Ascending aorta (tissue), 2 donors: ENCODE measurements at places on chromosomes 12 and 14. TPM values are rescaled to one million over a fixed set of nuclear protein-coding genes. Genes with fewer than 3 reads are reported as not detected.

CCDC88C gene
- total RNA-seq: 9.2 TPM

GPR135 gene
- 4.7 TPM for total RNA-seq

FOXG1 gene
- not detected for total RNA-seq

LLPH gene
- total RNA-seq: 0.21 TPM

RDH12 gene
- not detected for total RNA-seq

IFNG gene
- not detected for total RNA-seq

RD3L gene
- total RNA-seq: not detected

NID2 gene
- total RNA-seq: 12.2 TPM

GRCh38 chr12:26539131-26539530 is 293.9 kb downstream of the ITPR2 start:
- H3K4me1 ChIP-seq: no peaks in the 10 kb centered on the region
- H3K36me3 ChIP-seq: no peaks in the 10 kb centered on the region
- H3K27ac ChIP-seq: no peak overlapping the region
- DNase-seq: no peak

DNA sequence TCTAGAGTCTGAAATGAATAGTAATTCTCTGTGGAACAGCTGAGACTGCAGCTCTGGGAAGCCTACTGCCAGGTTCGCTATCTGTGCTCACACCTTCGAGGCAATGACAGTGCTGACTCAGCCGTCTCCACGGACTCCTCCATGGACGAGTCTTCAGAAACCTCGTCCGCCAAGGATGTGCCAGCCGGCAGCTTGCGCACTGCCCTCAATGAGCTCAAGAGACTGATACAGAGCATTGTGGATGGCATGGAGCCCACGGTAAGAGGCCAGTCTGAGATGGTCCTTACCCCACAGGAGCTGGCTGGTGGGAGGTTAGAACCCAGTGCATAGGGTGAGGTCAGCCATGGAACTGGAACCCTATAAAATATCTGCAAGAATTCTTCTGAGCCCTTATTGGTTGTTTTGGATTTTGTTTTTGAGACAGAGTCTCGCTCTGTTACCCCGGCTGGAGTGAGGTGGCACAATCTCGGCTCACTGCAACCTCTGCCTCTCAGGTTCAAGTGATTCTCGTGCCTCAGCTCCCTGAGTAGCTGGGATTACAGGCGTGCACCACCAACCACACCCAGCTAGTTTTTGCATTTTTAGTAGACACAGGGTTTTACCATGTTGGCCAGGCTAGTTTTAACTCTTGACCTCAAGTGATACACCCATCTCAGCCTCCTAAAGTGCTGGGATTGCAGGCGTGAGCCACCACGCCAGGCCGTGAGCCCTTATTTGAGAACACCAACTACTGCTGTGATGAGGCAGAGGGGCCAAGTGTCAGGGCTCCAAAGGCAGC is 43.9 kb downstream of the RAB35 start:
- no peaks in the 10 kb centered on the region for H3K36me3 ChIP-seq
- no peak overlapping the region for H3K4me3 ChIP-seq
- no peaks in the 10 kb centered on the region for H3K4me1 ChIP-seq
- H3K27ac ChIP-seq: no peak overlapping the region
- DNase-seq: no peak

- no peaks in the 10 kb centered on the region for H3K4me1 ChIP-seq
- H3K36me3 ChIP-seq: peaks cover 8% of the 10 kb centered on the region
- no peaks in the 10 kb centered on the region for H3K27me3 ChIP-seq
- H3K27ac ChIP-seq: no peak overlapping the region
- DNase-seq: no peak
- H3K4me3 ChIP-seq: no peak overlapping the region
These were observed 180.3 kb downstream of the CALM1 start for GRCh38 chr14:90576981-90577660.

GRCh38 chr12:26121323-26122060 is 3.3 kb downstream of the BHLHE41 start:
- no peak for DNase-seq
- no peaks in the 10 kb centered on the region for H3K36me3 ChIP-seq
- H3K27ac ChIP-seq: peak overlapping the region; percentile 98
- H3K27me3 ChIP-seq: no peaks in the 10 kb centered on the region

DNA sequence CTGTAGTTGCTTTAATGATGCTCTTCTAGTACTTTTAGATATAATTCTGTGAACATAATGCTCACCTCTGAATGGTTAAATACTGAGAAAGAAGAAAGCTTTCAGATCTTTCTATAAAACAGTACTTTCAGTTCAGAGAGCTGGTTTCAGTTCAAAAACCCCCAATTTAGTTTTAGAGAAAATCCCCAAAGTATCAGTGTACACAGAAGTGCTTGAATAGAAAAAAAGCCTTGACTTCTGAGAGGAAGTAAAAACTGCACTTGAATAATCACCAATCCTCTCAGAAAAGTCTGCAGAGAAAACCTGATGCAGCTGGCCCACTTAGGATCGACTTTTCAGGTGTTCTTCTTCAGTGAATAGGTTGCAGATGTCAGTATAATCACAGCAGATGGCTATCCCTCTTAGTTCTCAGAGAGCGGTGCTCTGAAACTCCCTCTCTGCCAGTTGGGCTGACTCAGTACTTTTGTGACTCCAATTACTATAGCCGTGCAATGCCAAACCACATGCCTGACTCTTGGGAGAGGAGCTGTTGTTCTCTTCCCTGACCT is 616.3 kb downstream of the LRFN5 start:
- no peaks in the 10 kb centered on the region for H3K36me3 ChIP-seq
- H3K4me1 ChIP-seq: no peaks in the 10 kb centered on the region
- DNase-seq: no peak

- no peak for DNase-seq
- no peaks in the 10 kb centered on the region for H3K27me3 ChIP-seq
- H3K36me3 ChIP-seq: peaks cover 25% of the 10 kb centered on the region
- peak overlapping the region; percentile 58 for H3K27ac ChIP-seq
These were observed 55.9 kb upstream of the SRSF5 start for GRCh38 chr14:69711065-69711464.

DNA sequence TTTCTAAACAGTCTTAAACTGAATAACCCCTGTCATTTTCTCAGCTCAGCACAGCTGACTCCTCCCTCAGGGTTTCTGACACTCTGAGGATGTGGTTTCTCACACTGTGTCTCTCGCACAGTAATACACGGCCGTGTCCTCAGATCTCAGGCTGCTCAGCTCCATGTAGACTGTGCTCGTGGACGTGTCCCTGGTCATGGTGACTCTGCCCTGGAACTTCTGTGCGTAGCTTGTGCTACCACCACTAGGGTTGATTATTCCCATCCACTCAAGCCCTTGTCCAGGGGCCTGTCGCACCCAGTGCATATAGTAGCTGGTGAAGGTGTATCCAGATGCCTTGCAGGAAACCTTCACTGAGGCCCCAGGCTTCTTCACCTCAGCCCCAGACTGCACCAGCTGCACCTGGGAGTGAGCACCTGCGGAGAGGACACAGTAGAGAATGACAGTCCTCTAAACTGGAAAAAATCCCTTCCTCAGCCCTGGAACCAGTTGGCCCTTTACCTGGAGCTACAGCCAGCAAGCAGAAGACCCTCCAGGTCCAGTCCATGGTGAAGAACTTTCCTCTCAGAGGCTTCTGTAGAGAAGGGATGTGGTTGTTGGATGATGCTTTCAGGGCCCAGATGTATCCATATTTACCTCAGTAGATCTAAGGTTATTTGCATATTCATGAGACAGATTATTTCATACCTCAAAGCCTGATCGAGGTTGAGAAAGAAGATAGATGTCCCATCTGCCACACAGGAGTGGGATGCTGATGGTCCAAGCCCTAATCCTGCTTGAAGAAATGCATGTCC is 984.8 kb downstream of the TMEM121 start:
- H3K4me1 ChIP-seq: no peaks in the 10 kb centered on the region
- no peaks in the 10 kb centered on the region for H3K36me3 ChIP-seq
- H3K27me3 ChIP-seq: no peaks in the 10 kb centered on the region
- H3K4me3 ChIP-seq: no peak overlapping the region
- no peak overlapping the region for H3K27ac ChIP-seq

GRCh38 chr12:123946152-123946515 is 26.5 kb downstream of the CCDC92 start:
- peaks cover 9% of the 10 kb centered on the region for H3K36me3 ChIP-seq
- H3K27ac ChIP-seq: no peak overlapping the region
- H3K4me1 ChIP-seq: peaks cover 16% of the 10 kb centered on the region

- peaks cover 11% of the 10 kb centered on the region for H3K36me3 ChIP-seq
- no peak for DNase-seq
- no peaks in the 10 kb centered on the region for H3K27me3 ChIP-seq
- no peak overlapping the region for H3K4me3 ChIP-seq
These were observed 108.0 kb downstream of the EEA1 start for GRCh38 chr12:92821142-92821541.

DNA sequence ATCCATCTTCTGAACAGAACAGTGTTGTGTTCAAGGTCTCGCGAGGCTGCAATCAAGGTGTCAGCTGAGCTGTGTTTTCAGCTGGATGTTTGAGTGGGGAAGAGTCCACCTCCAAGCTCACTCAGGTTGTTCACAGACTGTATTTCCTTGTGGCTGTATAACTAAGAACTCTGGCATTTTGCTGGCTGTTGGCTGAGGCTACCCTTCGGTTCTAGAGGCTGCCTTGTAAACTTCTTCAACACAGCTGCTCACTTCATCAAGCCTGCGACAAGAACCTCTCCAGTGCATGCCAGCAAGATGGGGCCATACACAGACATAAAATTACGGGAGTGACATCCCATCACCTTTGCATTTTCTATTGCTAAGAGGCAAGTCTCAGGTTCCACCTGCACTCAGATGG is 12.7 kb downstream of the FOS start:
- no peak overlapping the region for H3K27ac ChIP-seq
- H3K4me1 ChIP-seq: peaks cover 10% of the 10 kb centered on the region
- no peaks in the 10 kb centered on the region for H3K27me3 ChIP-seq
- peak; percentile 46 for DNase-seq
- no peak overlapping the region for H3K4me3 ChIP-seq

GRCh38 chr12:88623777-88624548 is 43.7 kb upstream of the KITLG start:
- no peak for DNase-seq
- no peaks in the 10 kb centered on the region for H3K27me3 ChIP-seq
- H3K27ac ChIP-seq: no peak overlapping the region
- H3K4me1 ChIP-seq: no peaks in the 10 kb centered on the region
- no peak overlapping the region for H3K4me3 ChIP-seq

DNA sequence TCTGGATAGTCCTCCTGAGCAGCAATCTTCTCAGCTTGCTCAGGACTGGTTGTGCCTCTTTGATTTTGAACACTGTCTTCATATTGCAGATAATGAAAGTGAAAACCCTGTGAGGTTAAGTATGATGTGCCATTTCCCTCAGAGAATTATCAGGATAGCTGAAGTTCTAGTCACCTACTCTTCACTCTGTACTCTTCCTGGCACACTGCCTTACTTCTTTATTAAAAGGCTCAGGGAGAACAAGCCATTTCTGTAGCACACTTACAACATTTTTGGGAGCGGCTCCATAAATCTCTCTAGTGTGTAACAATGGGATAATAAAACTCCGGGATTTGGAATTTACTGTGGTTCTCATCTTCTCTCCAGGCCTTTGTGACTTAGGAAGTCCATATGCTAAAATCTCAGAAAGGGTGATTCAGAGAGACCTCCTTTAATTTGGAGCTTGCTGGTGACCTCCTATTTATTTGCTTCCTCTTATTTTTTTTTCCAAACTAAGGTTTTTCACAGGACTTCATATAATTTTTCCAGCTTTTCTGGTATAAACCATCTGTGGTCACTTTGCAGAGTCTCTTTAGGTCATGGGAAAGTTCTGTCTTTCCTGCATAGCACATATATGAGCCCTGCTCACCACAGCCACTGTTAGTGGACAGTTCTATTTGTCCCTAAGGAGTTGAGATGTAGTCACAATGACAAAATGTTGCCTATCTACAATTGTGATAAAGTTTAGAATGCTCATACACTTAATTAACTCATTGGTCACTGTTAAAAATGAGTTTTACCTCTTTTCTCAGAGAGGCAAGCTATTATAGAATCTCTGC is 53.5 kb upstream of the LDHB start:
- no peak for DNase-seq
- peaks cover 5% of the 10 kb centered on the region for H3K4me1 ChIP-seq
- no peaks in the 10 kb centered on the region for H3K27me3 ChIP-seq
- H3K36me3 ChIP-seq: no peaks in the 10 kb centered on the region
- no peak overlapping the region for H3K27ac ChIP-seq
